ENCODE measurements at places on chromosomes 11 and 22.

- DNase-seq: peak; percentile 31
Observed at GRCh38 chr11:82790723-82791484, 57.2 kb upstream of the FAM181B start.

GRCh38 chr11:18749681-18750319, 23.8 kb upstream of the IGSF22 start:
- no peak for DNase-seq

- no peak for DNase-seq
Observed at GRCh38 chr11:17410606-17411379, 22.3 kb upstream of the KCNJ11 start.

- DNase-seq: peak; percentile 57
Observed at GRCh38 chr22:41822317-41823057, 10.4 kb upstream of the SREBF2 start.

Measured in NCI-H1694 (cell line).